ENCODE measurements at places on chromosomes 7 and 10.

GRCh38 chr7:75650681-75651080, 88.1 kb downstream of the HIP1 start:
- H3K27me3 ChIP-seq, result no peaks in the 10 kb centered on the region
- H3K4me1 ChIP-seq, result peaks cover 15% of the 10 kb centered on the region
- peak; percentile 51 for DNase-seq
- no peaks in the 10 kb centered on the region for H3K36me3 ChIP-seq
- peak overlapping the region; percentile 53 for H3K27ac ChIP-seq

DNA sequence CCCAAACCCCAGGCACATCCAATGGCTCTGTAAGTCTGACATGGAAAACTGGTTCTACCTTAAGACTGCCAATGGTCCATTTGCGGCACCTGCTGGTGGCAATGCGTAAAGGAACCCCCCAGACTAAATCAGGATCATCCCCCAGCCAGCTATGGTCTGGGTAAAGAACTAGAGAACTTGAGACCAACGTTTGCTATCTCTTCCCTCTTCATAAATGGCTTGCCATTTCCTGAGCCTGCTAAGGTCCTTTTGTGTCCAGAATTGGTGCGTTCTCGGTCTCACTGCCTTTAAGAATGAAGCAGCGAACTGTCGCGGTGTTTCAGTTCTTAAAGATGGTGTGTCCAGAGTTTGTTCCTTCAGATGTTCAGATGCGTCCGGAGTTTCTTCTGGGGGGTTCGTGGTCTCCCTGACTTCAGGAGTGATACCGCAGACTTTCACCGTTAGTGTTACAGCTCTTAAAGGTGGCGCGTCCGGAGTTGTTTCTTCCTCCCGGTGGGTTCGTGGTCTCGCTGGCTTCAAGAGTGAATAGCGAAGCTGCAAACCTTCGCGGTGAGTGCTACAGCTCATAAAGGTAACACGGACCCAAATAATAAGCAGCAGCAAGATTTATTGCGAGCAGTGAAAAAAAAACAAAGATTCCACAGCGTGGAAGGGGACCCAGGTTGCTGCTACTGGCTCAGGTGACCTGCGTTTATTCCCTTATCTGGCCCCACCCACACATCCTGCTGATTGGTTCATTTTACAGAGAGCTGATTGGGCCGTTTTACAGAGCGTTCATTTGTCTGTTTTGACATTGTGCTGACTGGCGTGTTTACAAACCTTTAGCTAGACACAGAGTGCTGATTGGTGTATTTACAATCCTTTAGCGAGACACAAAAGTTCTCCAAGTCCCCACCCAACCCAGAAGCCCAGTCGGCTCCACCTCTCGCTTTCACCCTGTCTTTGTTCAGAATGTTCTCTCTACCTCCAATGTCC, 95.4 kb downstream of the ELMO1 start:
- H3K36me3 ChIP-seq, result no peaks in the 10 kb centered on the region
- no peak for DNase-seq
- H3K27me3 ChIP-seq, result no peaks in the 10 kb centered on the region
- H3K4me1 ChIP-seq, result no peaks in the 10 kb centered on the region

DNA sequence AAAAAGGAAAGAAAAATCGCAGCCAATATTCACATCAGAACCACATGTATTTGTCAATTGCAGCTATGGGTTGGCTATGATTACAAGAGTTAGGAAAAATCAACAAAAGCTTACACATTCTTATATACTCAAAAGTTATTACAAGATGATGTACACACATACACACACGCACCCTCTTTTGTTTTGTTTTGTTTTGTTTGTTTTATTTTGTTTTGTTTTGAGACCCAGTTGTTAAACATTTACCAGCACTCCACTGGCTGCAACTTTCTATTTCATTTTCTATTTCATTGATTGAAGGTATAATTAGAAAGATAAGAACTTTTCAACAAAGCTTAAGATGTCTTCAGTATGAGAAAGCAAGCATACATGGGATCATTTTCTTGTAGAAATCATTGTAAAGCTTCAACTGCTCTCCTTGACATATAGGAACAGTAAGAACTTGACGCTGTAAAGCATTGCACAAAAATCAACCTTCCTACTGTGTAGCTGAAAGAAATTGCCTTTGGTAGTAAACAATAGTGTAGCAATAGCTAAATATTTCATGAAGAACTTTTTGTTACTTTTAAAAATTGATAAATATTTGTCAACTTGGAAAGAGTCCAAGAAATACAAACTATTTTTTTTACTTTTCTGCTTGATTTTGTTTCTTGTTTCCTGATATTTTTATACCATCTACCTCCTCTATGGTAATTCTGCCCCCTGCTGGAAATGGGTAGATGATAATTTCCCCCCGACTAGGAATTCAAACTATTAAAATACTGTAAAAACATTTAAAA, 205.9 kb downstream of the MBL2 start:
- H3K4me1 ChIP-seq, result no peaks in the 10 kb centered on the region
- no peak overlapping the region for H3K27ac ChIP-seq
- no peaks in the 10 kb centered on the region for H3K36me3 ChIP-seq
- H3K4me3 ChIP-seq, result no peak overlapping the region
- no peak for DNase-seq

DNA sequence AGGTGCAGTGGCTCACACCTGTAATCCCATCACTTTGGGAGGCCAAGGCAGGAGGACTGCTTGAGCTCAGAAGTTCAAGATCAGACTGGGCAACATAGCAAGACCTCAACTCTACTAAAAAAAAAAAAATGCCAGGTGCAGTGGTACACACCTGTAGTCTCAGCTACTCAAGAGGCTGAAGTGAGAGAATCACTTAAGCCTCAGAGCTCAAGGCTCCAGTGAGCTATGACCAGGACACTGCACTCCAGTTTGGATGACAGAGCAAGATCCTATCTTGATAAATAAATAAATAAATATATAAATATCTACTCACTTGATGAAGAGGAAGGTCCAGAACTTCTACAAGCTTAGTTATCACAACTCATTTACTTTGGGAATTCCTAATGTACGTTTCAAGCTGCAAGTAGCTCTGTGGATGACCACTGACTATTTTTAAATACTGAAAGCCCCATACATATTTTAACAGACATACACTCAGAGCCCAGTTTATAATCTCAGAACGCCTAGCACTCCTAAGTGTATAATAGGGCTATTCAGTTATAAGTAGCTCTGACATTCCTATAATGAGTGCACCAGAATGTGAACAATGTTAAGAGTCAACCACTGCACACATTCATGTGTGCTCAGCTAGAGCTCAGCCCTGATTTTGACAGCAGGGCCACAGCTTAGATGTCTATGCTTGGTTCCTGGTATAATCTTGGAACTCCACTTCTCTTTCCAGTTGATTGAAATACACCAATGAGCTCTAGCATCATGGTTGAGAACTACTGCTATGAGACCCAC, 119.1 kb downstream of the CUBN start:
- no peak for DNase-seq
- H3K4me3 ChIP-seq, result no peak overlapping the region
- H3K4me1 ChIP-seq, result peaks cover 6% of the 10 kb centered on the region
- peak overlapping the region; percentile 63 for H3K27ac ChIP-seq
- no peaks in the 10 kb centered on the region for H3K36me3 ChIP-seq
- no peaks in the 10 kb centered on the region for H3K27me3 ChIP-seq

DNA sequence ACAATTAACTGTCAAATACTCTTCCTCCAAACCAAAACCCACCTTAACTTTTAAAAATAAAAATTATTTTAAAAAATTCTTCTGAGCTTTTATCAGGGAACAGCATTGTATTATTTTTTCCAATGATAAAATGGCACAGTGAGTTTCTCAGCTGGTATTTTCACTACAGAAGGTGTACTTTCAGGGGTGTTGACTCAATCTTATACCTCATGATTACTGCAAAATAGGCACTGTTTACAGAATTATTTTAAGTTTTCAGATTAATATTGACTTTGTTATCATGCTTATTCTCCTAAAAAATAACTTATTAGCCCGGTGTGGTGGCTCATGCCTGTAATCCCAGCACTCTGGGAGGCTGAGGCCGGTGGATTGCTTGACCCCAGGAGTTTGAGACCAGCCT, 24.3 kb downstream of the RHEB start:
- H3K4me1 ChIP-seq, result peaks cover 86% of the 10 kb centered on the region
- DNase-seq, result no peak
- H3K36me3 ChIP-seq, result peaks cover 4% of the 10 kb centered on the region

DNA sequence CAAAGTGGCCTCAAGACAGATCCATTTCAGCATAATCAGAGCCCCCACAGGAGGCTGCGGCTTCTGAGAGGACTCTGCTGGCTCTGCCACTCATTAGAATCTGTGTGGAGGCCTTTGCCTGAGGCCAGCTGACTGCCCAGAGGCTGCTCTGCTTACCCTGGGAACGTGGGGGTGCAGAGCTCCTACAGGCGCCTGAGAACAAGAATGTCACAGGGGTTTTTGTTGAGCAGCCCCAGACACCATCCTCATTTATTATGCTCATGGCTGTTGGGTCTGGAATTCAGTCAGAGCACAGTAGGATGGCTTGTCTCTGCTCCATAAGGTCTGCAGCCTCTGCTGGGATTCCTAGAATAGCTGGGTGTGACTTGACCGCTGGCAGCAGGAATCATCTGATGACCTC, 101.8 kb upstream of the GDF10 start:
- no peaks in the 10 kb centered on the region for H3K27me3 ChIP-seq
- H3K36me3 ChIP-seq, result no peaks in the 10 kb centered on the region
- H3K4me1 ChIP-seq, result no peaks in the 10 kb centered on the region
- no peak for DNase-seq
- no peak overlapping the region for H3K4me3 ChIP-seq

- H3K27me3 ChIP-seq, result no peaks in the 10 kb centered on the region
- no peaks in the 10 kb centered on the region for H3K36me3 ChIP-seq
- H3K4me1 ChIP-seq, result peaks cover 9% of the 10 kb centered on the region
- no peak overlapping the region for H3K27ac ChIP-seq
- no peak overlapping the region for H3K4me3 ChIP-seq
Observed at GRCh38 chr10:79910344-79910743, 38.6 kb downstream of the SFTPD start.

- no peak for DNase-seq
- no peaks in the 10 kb centered on the region for H3K27me3 ChIP-seq
- no peaks in the 10 kb centered on the region for H3K4me1 ChIP-seq
- H3K36me3 ChIP-seq, result no peaks in the 10 kb centered on the region
Observed at GRCh38 chr10:24156686-24157085, 52.3 kb upstream of the KIAA1217 start.

- H3K4me1 ChIP-seq, result no peaks in the 10 kb centered on the region
- DNase-seq, result no peak
- no peak overlapping the region for H3K27ac ChIP-seq
- H3K36me3 ChIP-seq, result no peaks in the 10 kb centered on the region
- H3K4me3 ChIP-seq, result no peak overlapping the region
Observed at GRCh38 chr7:115216652-115217051, 294.8 kb downstream of the MDFIC start.

GRCh38 chr10:9800571-9800970, 1217.1 kb upstream of the CELF2 start:
- DNase-seq, result no peak
- no peak overlapping the region for H3K4me3 ChIP-seq
- H3K27me3 ChIP-seq, result no peaks in the 10 kb centered on the region
- no peak overlapping the region for H3K27ac ChIP-seq

- H3K4me3 ChIP-seq, result no peak overlapping the region
- no peak overlapping the region for H3K27ac ChIP-seq
- H3K36me3 ChIP-seq, result peaks cover 69% of the 10 kb centered on the region
- peaks cover 11% of the 10 kb centered on the region for H3K4me1 ChIP-seq
Observed at GRCh38 chr7:44398511-44398911, 73.1 kb upstream of the CAMK2B start.
